Stimulated activated CD4-positive, alpha-beta T cell treated with anti-CD3 and anti-CD28 coated beads, Interleukin-1b, Interleukin-23, amount 100 ng/mL, for 24 hours (primary cell): ENCODE measurements at places on chromosomes 5 and 9.

GRCh38 chr9:135045928-135046738 lies 41.3 kb upstream of the OLFM1 start:
- no peak for DNase-seq

- no peak for DNase-seq
These were observed 29.0 kb downstream of the TENT4A start for GRCh38 chr5:6742081-6742758.

DNA sequence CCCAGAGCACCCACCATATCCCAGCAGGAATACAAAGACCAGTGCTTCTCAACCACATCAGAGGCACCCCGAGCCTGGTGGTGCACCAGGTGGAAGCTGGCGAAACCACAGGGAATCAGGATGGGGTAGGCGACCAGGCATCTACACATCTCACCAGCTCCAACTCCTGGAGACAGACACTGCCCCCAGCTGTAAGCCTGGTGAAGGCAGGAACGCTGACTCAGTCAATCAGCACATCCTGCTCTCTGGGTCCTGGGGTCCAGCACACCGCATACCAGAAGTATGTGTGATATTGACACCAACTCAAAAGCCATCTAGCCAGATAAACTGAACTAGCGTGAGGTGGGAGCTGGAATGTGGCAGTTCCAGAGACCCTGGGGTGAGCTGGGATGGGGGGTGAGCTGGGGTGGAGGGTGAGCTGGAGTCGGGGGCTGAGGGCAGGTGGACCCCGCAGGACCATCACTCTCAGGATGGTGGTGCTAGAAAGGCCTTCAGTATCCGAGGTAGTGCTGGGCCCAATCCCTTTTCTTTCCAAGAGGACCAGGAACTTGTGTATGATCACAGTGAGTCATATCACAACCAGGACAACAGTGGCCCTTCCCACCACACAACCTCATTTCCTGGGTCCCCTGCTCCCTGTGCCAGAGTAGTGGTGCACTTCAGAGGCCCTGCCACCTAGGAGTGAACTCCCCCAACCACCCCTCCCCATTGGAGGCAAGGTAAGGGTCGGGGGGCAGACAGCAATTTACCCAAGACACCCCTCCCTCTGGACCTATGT lies 2.5 kb downstream of the DBN1 start:
- no peak for DNase-seq

DNA sequence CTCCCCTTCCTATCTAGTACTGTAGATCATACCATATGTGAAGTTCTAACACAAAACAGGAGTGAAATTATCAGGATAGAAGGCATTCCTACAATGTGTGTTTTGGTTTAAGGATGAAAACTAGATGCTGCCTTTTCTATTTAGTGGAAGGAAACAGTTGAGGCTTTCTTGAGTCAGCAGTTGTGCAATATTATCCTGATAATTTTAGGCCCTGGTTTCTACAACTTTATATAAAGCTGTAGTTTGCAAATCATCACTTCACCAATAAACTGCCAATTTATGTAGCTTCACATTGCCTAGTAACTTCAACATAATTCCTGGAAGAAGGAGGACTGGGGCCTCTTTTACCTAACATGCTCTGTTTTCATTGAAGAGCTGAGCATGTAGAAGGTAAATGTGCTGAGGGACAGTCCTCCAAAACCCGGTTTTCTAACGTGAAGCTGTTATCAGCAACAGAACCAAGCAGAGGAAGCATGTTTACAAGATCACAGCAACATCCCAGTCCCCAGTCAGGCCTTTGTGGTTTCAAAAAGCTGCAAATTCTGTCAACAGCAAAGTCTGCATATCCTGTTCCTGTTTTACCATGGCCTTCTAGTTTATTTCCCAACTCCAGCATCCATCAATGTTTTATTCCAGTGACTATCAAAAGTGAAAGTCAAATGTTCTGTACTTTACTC lies 513.4 kb upstream of the MEF2C start:
- DNase-seq = no peak

- DNase-seq = no peak
These were observed 6.5 kb upstream of the MAT2B start for GRCh38 chr5:163498886-163499285.

DNA sequence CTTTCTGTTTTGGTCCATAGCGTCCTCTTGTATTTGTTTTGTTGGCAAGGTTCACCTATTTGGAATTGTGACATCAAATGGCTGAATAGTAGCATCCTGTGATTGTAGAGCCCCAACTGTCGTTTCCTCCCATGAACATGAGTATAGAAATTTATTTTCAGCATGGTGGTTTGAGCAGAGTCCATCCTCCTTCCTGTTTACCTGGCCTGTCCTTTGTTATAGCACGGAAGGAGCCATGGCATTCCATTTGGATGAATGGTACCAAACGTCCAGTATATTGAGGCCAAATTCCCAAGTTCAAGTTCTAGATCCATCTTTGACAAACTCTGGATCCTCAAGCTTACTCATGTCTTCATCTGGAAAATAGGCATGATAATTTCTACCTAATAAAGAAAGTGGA lies 16.8 kb downstream of the RASGRF2 start:
- no peak for DNase-seq

- no peak for DNase-seq
These were observed 61.6 kb downstream of the CSNK1A1 start for GRCh38 chr5:149489605-149490037.

GRCh38 chr9:23962101-23962500 lies 136.1 kb upstream of the ELAVL2 start:
- no peak for DNase-seq

- DNase-seq = no peak
These were observed 215.1 kb upstream of the TRIM32 start for GRCh38 chr9:116471944-116472506.

DNA sequence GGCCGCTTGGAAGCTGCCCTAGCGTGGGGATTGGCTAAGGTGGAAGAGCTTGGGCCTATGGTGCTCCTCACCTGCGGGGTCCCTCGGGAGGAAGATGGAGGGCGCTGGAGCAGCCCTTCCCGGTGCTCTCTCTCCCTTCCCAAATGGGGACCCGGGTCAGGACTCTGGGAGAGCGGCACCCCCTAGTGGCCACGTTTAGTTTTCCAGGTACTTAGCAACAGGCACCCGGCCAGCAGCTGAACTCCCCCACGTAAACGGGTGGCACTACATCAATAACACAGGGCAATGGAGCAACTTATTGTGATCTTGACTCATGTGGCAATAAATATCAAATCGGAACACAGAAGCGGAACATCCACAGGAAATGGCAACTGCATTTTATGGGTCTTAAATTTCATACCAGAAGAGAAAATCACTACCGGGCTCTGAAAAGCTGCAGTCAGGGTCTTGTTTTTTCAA lies 316.6 kb downstream of the AGTPBP1 start:
- peak; percentile 5 for DNase-seq

GRCh38 chr9:119451426-119451825 lies 82.2 kb upstream of the BRINP1 start:
- DNase-seq = no peak

DNA sequence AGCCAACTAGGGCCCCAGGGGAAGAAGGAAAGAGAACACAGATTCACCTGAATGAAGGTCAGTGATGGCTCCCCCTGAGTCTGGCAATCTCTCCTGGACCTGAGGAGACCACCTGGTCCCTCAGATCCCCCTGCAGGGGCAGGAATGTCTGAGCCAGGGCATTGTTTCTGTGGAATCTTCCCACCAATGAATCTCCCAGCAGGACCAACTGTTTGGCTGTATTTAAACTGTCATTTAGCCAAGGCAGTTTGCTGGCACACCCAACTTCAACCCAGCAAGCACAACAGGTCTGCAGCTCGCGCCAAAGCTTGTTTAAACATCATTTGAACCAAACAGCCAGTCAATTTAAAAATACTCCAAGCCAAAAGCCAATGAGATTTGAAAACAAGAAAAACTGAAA lies 92.6 kb downstream of the SH3TC2 start:
- DNase-seq = no peak

DNA sequence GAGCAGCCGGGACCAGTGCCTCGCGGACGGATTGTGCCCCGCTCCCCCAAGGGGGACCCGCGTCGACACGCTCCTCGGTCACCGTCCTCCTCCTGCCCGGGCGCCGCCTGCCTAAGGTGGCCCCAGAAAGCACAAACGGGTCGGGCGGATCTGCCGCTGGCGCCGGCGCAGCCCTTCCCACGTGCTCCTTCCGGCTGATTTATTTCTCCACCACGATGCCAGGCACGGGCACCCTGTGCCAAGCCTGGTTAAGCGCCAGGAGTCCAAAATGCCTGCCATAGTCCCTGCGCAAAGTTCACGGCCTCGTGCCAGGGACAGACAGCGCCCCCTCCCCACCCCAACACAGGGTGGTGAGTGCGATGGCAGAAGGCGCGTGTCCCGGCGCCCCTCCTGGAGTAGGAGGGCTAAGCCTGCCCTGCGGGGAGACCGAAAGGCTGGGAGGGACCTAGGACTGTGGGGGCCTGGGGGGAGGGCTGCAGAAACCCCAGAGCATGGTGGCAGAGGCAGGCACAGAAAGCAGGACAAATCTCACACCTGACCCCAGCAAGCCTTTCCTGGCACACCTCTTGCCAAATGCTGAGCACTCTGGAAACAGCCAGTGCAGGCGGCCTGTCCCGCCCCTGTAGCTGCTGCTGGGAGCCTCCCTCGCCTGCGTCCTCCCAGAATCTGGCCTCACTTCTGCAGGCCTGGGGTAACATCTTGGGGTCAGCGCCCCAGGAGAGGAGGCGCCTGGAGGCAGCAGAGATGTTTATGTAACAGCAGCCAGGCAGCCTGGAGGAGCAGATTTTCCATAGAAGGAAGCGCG lies 1.1 kb upstream of the NOTCH1 start:
- DNase-seq = no peak

DNA sequence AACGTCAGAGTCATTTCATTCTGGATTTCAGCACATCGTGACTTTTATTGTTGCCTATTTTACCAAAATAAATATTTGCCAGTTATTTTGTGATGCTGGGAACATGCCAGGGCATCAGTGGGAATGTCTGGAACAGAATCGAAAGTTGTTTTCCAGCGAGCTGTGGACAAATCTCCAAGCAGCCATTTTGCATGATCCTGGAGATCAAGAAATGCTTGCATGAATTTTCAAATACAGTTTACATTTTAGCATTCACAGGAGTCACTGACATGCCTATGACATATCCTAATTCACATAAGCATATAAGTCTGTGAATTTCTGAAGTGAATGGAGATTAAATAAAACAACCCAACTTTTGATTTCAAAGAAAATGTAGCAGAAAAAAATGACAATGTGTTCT lies 119.4 kb downstream of the VCAN start:
- no peak for DNase-seq

DNA sequence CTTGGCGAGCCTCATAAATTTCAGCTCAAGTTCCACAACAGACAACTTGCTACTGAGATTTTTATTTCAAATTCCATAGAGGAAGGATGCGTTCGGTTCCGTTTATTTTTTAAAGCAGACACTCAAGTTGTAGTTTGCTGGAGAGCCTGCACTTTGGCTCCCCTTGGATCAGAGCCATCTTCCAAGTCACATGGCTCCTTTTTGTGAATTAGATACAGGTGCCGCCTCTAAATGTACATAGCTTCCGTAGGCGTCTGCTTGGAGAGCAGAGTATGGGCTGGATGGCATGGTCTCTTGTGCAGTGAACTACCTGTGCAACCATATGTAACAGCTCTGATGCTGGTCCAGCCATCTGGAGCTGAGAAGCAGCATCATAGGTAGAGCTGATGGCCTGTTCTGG lies 73.9 kb upstream of the WWC1 start:
- DNase-seq = no peak

DNA sequence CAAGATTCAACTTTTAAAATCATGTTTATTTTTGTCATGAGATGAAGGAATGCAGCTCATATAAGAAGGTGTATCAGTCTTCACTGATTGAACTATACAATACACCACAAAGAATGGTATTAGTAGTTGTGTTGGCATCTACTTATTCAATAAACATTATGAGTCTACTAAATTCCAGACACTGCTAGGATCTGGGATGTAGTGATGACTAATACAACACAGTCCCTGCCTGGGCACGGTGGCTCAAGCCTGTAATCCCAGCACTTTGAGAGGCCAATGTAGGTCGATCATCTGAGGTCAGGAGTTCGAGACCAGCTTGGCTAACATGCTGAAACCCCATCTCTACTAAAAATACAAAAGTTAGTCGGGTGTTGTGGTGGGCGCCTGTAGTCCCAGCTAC lies 171.4 kb upstream of the NFIB start:
- DNase-seq = no peak

GRCh38 chr9:100933656-100934055 lies 94.9 kb upstream of the PLPPR1 start:
- DNase-seq = no peak

DNA sequence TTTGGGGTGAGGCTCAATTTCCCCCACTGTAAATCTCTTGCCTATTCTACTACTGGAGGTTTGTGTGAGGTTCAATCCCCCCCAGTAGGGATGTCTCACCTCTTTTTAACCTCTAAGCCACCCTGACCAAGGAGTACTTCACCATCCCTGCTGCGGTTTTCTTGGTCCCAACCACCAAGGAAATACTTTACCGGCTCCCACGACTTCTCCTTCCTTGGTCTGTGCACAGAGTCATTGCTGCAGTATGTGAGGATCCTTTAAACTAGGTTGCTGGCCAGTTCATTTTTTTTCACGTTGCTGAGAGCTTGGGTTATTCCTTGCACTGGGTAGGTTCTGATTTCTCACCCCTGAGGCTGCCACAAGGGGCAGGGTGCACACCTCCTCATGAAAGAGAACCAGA lies 22.5 kb upstream of the HMGCS1 start:
- DNase-seq = no peak

- DNase-seq = no peak
These were observed 72.1 kb upstream of the ANKRD55 start for GRCh38 chr5:56305001-56305950.

DNA sequence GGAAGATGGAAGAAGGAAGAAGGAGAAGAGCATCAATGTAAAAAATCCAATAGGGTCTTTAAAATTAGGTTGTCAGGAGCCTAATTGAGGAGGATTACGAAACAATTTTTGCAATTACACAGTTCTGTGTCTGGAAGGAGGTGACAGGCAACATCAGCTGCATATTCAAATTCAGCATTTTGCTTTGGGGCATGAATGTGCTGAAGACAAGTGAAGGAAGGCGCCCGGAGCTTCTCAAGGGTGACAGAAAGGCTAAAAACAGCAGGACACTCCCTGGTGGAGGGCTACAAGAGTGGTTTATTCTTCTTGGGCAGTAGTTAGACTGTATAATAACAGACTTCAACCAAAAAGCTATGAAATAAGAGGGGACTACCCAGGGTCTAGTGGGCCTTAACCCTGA lies 188.3 kb downstream of the BRINP1 start:
- no peak for DNase-seq

- DNase-seq = no peak
These were observed 1.3 kb upstream of the ST8SIA4 start for GRCh38 chr5:100904259-100904861.

DNA sequence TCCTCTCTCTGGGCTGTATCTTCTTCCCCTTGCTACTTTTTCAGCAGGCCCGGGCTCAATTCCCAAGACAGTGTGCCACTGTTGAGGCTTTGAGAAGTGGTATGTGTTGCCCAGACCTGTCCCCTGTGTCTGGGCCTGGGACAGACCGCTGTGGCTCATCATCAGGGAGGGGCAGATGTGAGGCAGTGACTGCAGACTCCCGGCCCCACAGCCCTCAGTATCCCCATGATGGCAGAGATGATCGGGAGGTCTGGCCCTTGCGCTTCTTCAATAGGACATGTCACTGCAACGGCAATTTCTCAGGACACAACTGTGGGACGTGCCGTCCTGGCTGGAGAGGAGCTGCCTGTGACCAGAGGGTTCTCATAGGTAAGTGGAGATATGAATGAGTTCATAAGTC lies 828 bp downstream of the TYRP1 start:
- DNase-seq = no peak
